CD4-positive, alpha-beta T cell treated with Interleukin-6 for 4 hours (primary cell): ENCODE measurements at places on chromosomes 16 and 17.

DNA sequence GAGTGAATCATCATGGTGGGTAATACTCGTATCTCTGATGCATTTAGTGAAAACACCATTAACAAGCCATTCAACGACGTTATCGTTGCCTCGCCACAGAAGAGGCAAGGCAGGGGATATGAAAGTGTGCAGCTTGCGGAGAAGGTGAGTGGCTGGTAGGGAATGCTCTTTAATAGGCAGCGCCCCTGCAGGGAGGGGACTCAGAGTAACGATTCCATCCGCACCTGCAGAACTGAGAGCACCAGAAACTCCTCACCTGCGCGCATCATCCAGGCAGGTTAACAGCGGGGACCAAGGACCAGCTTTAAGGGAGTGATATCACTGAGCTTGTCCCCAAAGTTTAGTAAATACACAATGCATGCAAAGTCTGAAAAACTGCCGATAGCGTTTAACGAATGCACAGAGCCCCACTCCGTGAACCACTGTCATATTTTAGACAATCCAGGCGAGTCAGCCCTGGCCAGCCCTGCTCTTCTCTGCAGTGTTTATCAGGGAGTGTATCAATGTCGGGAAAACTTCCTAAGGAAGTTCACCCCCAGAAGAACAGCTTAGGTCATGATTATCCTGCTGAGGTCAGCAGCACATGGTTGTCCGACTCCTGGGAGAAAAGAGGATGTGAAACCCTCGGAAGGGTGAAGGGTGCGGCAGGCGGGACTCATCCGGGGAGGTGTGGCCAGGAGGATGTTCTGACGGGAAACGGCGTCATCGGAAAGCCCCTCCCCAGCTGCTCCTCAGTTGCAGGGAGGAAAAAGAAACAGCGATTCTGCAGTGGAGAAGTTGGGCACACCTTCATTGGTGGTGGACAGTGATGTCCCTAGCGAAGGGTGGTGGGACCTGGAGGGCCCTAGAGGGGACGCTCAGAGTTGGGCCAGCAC lies 68.5 kb upstream of the DNAH17 start:
- peak; percentile 72 for DNase-seq

DNA sequence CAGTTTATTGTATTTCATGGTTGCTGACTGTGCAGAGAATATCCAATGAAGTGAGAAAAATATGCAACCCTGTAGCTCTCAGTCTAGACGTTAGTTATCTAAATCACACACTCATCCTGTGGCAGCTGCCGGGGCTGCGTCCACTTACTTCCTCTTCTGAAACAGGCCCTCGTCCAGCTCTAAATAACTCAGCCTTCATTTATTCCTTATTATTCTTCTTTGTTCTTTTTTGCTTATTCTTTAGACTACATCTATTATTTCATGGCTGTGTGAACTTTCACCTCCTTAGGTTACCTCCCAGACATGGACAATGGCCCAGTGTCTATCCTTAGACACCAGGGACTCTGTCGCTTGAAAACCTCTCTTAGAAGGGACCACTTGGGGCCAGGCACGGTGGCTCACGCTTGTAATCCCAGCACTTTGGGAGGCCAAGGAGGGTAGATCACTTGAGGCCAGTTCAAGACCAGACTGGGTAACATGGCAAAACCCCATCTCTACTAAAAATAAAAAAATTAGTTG lies 3.4 kb upstream of the THUMPD1 start:
- DNase-seq = no peak

DNA sequence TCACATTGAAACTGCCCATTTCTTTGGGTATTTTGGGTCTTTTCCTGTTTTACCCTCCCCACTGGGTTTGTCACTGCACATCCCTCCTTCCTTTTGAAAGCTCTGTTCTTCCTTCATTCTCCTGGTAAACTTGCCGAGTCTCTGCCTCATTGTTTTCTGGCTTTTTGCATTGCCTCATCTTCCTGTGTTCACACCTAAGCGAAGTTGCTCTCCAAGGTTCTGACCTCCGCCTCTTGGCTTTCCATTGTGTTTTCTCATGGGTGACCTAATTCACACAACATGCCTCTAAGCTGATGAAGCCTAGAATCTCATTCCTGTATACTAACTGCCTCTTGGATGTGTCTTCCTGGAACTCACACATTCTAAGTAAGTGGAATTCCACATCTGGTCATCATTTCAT lies 1096.1 kb upstream of the EEF2KMT start:
- no peak for DNase-seq

DNA sequence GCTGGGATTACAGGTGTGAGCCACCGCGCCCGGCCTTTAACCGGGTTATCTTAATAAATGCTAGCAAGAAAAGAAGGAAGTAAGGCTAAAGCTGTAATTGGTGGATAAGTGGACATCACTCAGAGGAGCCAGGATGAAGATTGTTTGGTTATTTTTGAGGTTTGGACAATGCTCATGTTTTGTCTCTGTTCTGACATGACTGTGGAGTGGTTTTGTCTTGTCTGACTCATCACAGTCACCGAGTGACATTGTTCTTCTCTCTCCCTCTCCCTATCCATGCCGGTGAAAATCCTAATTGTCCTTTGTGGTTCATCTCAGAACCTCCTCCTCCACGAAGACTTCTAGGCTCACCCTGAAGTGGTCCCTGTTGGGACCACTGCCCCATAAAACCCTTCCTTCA lies 23.5 kb upstream of the GRIN2A start:
- no peak for DNase-seq

DNA sequence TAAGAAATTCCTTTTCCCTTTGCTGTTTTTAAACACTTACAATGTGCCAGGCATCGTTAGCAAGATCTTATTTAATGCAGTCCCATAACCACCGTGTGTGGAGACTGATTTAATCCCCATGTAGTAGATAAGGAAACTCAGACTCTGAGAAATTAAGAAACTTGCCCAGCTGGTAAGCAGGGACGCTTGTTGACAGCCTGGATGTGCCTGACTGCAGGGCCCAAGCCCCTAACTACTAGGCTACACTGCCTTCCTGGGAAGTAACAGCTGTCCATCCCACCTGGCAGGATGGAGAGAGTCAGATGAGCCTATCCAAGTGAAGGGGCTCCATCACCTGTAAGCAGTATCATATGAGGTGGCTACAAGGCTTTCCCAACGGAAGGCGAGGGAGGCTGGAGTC lies 23.1 kb downstream of the CDK5RAP3 start:
- DNase-seq = no peak

DNA sequence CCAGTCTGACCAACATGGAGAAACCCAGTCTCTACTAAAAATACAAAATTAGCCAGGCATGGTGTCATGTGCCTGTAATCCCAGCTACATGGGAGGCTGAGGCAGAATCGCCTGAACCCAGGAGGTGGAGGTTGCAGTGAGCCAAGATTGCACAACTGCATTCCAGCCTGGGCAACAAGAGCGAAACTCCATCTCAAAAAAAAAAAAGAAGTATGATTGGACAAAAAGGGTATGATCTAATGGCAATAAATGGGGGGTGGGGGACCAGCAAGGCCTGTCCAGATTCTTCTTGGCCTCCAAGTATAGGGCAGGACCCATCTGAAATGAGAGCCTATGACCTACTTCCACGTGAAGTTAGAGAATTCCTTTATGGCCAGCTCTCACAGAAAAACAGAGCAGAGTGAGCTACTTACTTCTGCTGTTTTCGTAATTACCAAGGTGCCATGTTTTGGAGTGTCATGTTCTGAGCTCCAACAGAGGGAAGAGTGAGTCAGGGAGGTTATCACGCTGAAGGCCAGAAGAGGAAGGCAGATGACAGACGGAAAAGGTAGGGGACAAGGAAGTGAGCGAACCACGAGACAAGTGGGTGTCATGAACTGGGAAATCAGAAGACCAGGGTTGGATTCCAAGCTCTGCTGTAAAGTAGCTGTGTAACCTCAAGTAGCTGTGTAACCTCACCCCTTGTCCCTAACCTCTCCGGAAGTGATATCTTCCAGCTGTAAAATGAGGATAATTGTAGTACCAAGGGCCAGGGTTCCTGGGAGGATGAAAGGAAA lies 3.6 kb upstream of the ZMYND15 start:
- no peak for DNase-seq

DNA sequence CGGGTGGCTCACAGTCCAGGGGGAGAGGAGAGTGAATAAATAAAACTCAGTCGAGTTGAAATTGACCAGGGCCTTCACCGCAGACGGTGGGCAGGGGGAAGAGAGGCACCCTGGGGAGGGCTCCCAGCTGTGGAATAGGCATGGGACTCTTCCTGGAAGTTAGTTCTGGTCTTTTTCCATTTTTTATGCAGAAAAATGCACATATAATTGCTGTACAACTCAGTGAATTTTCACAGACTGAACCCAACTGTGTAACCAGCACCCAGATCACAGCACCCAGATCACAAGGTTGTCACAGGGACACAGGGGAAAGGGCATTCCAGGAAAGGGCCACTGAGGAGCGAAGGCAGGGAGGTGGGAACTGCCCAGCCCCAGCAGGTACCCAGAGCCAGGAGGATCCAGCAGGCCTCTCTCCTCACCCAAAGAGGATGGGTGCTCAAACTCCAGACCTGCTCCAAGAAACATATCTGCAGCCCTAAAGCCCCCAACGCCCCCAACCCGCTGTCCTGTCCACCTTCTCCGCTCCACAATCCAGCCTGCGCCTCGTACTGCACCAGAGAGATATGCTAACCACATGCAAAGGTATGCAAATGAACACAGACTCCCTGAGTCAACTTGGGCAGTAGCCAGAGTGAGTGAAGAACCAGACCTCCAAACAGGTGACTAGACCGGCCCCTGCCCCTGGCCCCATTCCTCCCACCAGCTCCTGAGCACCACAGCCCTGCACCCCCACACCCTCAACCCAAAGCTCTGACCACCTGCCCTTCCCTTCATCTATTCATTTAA lies 29.1 kb upstream of the EIF1 start:
- no peak for DNase-seq

DNA sequence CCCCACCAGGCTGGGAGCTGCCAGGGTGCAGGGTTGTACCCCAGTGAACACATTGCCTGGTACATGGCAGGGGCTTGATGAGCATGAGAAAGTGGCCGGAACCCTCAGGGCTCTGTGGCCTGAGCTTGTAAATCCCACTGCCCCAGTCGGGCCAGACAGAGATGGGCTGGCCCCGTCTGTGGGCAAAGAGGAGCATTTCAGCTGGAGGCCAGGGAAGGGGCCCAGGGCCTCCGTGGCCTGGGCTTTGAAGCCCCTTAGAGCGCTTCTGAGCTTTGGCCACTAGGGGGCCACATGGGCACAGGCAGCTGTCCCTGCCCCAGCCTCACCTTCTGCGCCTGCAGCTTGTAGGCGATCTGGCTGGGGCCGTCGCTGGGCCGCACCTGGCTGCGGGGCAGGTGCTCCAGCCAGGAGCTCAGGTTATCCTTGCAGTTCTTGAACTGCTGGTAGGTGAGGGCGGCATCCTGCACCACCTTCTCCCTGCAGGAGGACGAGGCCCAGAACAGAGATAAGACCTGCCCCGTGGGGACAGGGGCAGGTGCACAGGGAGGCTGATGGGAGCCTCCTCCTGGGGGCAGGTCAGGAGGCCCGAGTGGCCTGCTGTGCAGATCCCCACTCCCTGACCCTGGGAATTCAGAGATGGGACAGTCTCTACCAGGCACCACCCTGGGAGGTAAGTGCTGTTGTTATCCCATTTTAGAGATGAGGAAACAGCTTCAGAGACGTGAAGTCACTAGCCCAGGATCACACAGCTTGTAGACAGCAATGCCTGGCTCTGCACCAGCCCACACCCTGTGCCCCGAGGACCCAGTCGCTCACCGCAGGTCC lies 12.8 kb downstream of the EVPL start:
- peak; percentile 85 for DNase-seq

DNA sequence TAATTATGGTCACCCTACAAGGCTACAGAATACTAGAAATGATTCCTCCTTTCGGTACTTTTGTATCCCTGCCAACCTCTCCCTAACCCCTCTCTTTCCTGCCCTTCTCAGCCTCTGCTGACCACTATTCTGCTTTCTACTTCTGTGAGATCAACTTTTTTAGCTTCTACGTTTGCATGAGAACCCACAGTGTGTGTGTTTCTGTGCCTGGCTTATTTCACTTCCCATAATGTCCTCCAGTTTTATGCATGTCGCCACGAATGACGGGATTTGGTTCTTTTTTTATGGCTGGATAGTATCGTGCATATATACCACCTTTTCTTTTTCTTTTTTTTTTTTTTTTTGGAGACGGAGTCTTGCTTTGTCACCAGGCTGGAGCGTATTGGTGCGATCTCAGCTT lies 92.1 kb downstream of the RAP1GAP2 start:
- DNase-seq = no peak

- DNase-seq = no peak
These were observed 33.0 kb downstream of the GINS3 start for GRCh38 chr16:58425245-58425644.

- no peak for DNase-seq
These were observed 592.1 kb upstream of the CDH5 start for GRCh38 chr16:65774350-65774749.

- DNase-seq = peak; percentile 26
These were observed 892 bp downstream of the ABCC1 start for GRCh38 chr16:15950161-15950854.

GRCh38 chr16:58047557-58048348 lies 22.2 kb downstream of the MMP15 start:
- DNase-seq = no peak
